Prostate gland (tissue), 2 donors: ENCODE measurements at places on chromosomes 4 and X. TPM values are rescaled to one million over a fixed set of nuclear protein-coding genes. Genes with fewer than 3 reads are reported as not detected.

Gene TLR6
- total RNA-seq: 1.5 TPM

Gene FRG2
- not detected for total RNA-seq

Gene FAT4
- total RNA-seq: 10.3 TPM

Gene XPNPEP2
- total RNA-seq: not detected

Gene SUPT20HL2
- 0.14 TPM for total RNA-seq

Gene DGKK
- not detected for total RNA-seq

Gene NXF2
- 8.7 TPM for total RNA-seq

Gene TLR10
- total RNA-seq: 0.68 TPM

Gene CLNK
- not detected for total RNA-seq

Gene XG
- total RNA-seq: 6.9 TPM

Gene ADH7
- total RNA-seq: not detected

Gene ARMCX1
- total RNA-seq: 41.3 TPM

- H3K27me3 ChIP-seq: no peaks in the 10 kb centered on the region
- no peak overlapping the region for H3K4me3 ChIP-seq
- peaks cover 9% of the 10 kb centered on the region for H3K4me1 ChIP-seq
- no peak overlapping the region for H3K27ac ChIP-seq
These were observed 43.1 kb upstream of the LSM6 start for GRCh38 chr4:146132445-146132844.

GRCh38 chr4:54101190-54102041 is 1.5 kb downstream of the GSX2 start:
- peaks cover 49% of the 10 kb centered on the region for H3K27me3 ChIP-seq
- no peak overlapping the region for H3K27ac ChIP-seq
- peaks cover 9% of the 10 kb centered on the region for H3K4me1 ChIP-seq
- H3K36me3 ChIP-seq: no peaks in the 10 kb centered on the region
- no peak overlapping the region for H3K4me3 ChIP-seq
- DNase-seq: no peak

GRCh38 chr4:54152846-54153600 is 53.1 kb downstream of the GSX2 start:
- no peak overlapping the region for H3K4me3 ChIP-seq
- no peak overlapping the region for H3K27ac ChIP-seq
- H3K27me3 ChIP-seq: no peaks in the 10 kb centered on the region
- no peaks in the 10 kb centered on the region for H3K4me1 ChIP-seq
- DNase-seq: no peak

DNA sequence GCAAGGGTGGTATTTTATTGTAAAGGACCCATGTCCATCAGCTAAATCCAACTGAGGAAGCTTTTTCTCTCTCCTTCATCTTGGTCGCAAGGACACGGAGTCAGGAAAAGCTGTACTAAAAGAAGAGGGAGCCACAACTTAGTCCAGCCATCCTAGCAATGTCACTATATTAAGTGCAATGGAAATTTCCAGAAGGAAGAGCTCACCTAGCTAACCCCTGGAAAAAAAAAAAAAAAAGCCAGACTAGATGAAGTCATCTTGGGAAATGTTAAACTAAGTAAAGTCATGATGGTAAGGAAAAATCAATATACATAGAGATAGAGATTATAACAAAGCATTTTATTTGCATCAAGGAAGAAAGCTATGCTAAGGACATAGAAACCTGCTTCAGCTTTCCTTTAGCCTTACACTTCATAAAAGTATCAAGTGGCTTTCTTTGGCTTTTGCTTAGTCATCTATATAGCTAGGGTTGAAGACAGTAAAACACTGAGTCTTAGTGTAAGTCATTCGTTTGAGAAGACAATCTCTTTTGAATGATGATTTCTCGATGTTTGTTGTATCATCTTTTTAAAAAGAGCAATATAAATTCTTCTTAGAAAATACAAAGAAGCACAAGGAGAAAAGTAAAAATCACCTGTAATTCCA is 18.6 kb upstream of the CA5B start:
- no peaks in the 10 kb centered on the region for H3K4me1 ChIP-seq
- DNase-seq: no peak
- H3K27me3 ChIP-seq: no peaks in the 10 kb centered on the region
- H3K27ac ChIP-seq: no peak overlapping the region
- H3K4me3 ChIP-seq: no peak overlapping the region

- H3K4me1 ChIP-seq: no peaks in the 10 kb centered on the region
- no peaks in the 10 kb centered on the region for H3K27me3 ChIP-seq
- H3K36me3 ChIP-seq: no peaks in the 10 kb centered on the region
These were observed 100.2 kb downstream of the PDLIM5 start for GRCh38 chr4:94551643-94552564.

GRCh38 chr4:17316566-17316965 is 195.3 kb downstream of the QDPR start:
- H3K4me1 ChIP-seq: no peaks in the 10 kb centered on the region
- H3K4me3 ChIP-seq: no peak overlapping the region
- H3K36me3 ChIP-seq: no peaks in the 10 kb centered on the region
- no peak for DNase-seq

DNA sequence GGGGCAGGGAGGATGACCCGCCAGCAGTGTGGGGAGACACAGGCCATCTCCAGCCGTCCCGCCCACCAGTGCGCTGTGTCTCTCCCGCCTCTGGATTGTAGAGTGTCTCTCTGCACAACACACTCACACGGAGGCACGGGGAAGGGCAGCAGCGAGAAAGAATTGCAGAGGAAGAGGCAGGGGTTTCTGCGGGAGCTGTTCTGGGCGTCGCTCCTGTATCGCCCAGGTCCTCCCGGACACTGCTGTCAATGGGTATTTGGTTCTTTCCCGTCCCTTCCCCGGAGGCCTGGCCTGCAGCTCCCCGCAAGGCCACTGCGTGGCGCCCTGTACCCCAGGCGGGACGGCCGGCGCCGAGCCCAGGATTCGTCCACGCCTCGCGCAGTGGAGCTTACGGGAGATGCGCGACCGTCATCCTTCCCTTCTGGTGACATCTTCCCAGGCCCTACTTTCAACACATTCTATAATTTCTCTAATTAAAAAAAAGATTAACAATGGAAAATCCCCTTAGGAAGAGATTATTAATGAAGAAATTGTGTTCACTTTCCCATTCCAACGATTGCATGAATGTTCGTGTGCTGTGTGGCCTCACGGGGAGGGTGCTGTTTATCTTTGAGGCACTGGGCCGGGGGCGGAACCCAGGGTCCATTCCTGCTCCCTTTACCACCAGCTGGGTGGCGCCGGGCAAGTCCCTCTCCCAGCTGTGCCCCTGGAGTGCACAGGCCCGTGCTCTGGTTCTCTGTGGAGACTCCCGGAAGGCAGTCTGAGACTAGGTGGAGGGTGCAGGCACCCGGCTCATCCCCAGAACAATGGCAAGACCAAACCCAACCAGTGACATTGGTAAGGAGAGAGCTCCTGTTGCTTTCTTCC is 95.7 kb downstream of the CPZ start:
- H3K4me3 ChIP-seq: no peak overlapping the region
- no peak overlapping the region for H3K27ac ChIP-seq
- no peaks in the 10 kb centered on the region for H3K4me1 ChIP-seq

DNA sequence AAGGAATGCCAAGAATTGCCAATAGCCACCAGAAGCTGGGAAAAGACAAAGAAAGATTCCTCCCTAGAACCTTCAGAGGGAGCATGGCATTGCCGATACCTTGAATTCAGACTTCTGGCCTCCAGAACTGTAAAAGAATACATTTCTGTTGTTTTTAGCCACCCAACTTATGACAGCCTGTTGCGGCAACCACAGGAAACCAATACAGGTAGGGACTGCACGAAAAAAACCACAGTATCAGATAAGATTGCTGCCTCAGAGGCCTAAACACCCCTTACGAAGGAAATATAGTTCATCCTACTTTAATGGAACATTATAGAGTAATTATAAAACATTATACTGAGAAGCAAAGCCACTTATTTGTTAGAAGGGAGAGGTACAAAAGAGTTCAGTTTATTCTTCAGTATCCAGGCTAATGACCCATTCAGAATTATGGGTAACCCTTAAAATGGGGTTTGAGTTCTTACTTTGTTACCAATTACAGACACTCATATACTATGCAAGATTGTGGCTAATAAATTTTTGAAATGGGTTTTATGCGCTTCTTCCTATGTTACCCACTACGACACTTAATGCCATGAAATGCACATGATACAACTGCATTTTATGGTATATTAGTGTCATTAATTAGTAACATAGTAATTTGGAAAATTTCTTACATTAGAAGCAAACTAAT is 37.4 kb upstream of the SMIM10L2A start:
- H3K27me3 ChIP-seq: no peaks in the 10 kb centered on the region
- no peak overlapping the region for H3K27ac ChIP-seq
- H3K4me3 ChIP-seq: no peak overlapping the region
- DNase-seq: no peak

DNA sequence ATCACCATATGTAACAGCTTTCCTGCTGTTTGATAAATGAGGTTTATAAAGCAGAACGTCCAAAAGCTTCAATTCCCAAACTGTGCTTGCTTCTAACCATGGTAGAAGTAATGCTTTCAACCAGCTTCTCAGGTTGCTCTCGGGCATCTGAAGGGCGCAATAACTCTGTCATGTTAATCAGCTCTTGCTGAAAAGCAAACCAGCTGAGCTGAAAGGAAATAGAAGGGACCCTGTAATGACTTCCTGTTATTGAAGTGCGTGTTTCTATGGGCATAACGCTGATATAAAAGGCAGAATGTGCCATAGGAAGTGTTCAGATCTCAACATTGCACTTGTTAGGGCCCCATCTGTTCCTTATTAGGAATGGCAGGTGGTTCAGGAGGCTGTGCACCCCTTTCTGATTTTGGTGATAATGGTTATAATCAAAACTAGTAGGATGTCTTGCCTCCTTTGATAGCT is 21.2 kb downstream of the HERC3 start:
- no peaks in the 10 kb centered on the region for H3K36me3 ChIP-seq
- no peaks in the 10 kb centered on the region for H3K27me3 ChIP-seq
- DNase-seq: no peak
- peaks cover 14% of the 10 kb centered on the region for H3K4me1 ChIP-seq
- H3K4me3 ChIP-seq: no peak overlapping the region

- no peak overlapping the region for H3K27ac ChIP-seq
- no peaks in the 10 kb centered on the region for H3K4me1 ChIP-seq
- no peaks in the 10 kb centered on the region for H3K27me3 ChIP-seq
These were observed 157.5 kb upstream of the SLC4A4 start for GRCh38 chr4:71181332-71181731.

- no peaks in the 10 kb centered on the region for H3K36me3 ChIP-seq
- H3K27ac ChIP-seq: no peak overlapping the region
- no peak overlapping the region for H3K4me3 ChIP-seq
- no peaks in the 10 kb centered on the region for H3K27me3 ChIP-seq
These were observed 82.5 kb downstream of the AMELX start for GRCh38 chrX:11375614-11376119.

DNA sequence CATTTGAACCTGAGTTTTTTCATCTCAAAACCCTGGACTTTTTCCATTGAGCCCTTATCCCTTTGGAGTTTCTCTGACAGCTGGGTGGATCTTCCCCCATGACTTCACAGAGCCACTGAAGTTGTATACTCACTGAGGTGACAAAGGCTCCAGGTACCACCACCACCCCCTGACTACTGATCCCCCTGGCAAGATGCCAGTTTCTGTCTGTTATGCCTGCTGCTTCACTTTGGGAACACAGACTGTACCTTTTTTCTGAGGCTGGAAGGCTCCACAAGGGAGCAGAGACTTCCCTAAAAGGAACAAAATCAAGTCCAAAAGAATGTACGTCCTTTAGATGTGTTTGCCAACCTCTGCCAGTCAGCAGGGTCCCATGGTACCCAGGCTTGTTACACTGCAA is 160.3 kb upstream of the JADE1 start:
- no peak overlapping the region for H3K4me3 ChIP-seq

GRCh38 chr4:147057611-147058190 is 112.0 kb upstream of the TTC29 start:
- H3K4me1 ChIP-seq: no peaks in the 10 kb centered on the region
- no peak overlapping the region for H3K27ac ChIP-seq
- H3K27me3 ChIP-seq: no peaks in the 10 kb centered on the region
- H3K36me3 ChIP-seq: no peaks in the 10 kb centered on the region
- DNase-seq: no peak

GRCh38 chr4:27692158-27692557 is 831.5 kb downstream of the STIM2 start:
- no peak for DNase-seq
- H3K4me3 ChIP-seq: no peak overlapping the region

DNA sequence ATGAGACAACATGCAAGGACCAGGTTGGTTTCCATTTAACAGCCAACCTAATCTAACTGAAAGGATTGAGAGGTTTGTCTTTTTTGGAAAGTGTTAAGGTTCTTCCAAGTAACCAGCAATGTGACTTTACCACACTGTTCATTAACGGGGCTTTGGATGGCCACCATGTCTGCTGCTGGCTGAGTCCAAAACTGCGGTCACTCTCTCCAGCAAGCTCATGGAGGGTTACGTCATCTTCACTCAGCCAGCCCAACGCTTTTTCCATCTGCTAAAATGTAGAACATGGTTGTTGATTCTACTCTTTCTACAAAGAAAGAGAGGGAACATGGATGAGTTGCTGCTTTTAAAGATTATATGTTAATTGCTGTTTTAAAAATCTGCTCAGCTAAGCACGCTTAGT is 11.0 kb downstream of the PKD2 start:
- peak overlapping the region; percentile 64 for H3K27ac ChIP-seq
- no peaks in the 10 kb centered on the region for H3K4me1 ChIP-seq
- H3K27me3 ChIP-seq: no peaks in the 10 kb centered on the region
- no peak for DNase-seq

GRCh38 chrX:101417981-101418841 is 10.2 kb downstream of the HNRNPH2 start:
- no peaks in the 10 kb centered on the region for H3K4me1 ChIP-seq
- peak overlapping the region; percentile 90 for H3K27ac ChIP-seq
- no peaks in the 10 kb centered on the region for H3K27me3 ChIP-seq
- no peaks in the 10 kb centered on the region for H3K36me3 ChIP-seq
- peak; percentile 22 for DNase-seq

DNA sequence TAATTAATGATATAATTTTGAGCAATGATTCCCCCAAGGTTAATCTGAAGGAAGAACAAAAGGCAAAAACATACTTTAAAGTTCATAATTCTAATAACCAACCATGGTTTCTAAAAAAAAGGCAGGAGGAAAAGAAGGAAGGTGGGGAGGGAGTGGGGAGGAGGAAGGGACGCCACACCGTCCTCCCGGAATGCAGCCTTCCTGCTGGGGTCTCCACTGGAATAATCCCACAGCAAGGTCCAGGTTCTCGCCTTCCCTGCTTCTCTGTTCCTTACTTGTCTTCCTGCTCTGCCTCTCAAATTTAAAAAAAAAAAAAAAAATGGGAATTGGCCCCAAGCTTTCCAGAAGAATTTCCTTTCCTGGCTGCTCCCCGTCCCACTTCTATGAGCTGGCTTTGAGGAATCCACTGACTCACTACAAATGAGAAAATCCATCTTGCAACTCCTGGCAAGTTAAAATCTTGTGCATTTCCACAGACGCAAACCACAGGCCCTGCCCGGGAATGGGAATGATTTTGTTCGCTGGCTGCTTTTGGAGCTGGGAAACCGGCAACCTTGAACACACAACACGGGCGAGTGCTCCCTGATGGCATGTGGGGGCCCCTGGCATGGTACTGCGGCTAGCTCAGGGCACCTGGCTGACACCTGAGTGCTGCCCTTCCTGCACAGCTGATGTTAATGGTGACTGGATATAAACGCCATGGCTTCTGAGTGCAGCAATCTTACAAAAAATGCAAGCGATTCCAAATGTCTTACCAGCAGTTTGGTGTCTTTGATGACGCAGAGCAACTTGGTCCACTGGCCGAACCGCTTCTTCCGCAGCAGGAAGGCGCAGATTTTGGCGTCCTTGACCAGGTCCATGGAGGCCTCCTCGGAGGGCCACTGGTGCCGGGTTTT is 97.0 kb downstream of the AFAP1 start:
- H3K4me3 ChIP-seq: no peak overlapping the region
- peak overlapping the region; percentile 46 for H3K27ac ChIP-seq
- DNase-seq: no peak
- H3K4me1 ChIP-seq: no peaks in the 10 kb centered on the region
